ENCODE measurements at places on chromosomes 4 and X.

DNA sequence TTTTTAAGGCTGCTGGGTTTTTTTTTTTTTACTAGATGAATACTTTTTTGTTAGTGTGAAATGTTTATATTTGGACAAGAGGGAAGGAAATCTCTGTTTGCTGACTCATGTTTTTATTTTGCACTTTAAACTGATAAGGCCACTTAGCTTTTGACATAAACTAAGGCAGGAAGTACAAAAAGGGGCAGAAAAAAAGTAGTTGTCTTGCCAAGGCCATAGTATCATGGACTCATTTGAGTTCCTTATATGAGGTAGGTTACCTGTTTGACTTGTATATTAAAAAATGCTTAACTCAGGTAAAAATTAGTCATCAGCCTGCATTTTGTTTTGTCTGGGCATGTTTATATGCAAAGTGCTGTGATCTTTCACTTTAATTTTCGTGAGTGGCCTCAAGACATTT is 26.0 kb downstream of the SMAD1 start:
- no peak for DNase-seq

- DNase-seq = peak; percentile 93
Observed at GRCh38 chrX:106707771-106708454, 18.6 kb upstream of the RNF128 start.

GRCh38 chr4:114964026-114964425 is 149.4 kb downstream of the NDST4 start:
- no peak for DNase-seq

DNA sequence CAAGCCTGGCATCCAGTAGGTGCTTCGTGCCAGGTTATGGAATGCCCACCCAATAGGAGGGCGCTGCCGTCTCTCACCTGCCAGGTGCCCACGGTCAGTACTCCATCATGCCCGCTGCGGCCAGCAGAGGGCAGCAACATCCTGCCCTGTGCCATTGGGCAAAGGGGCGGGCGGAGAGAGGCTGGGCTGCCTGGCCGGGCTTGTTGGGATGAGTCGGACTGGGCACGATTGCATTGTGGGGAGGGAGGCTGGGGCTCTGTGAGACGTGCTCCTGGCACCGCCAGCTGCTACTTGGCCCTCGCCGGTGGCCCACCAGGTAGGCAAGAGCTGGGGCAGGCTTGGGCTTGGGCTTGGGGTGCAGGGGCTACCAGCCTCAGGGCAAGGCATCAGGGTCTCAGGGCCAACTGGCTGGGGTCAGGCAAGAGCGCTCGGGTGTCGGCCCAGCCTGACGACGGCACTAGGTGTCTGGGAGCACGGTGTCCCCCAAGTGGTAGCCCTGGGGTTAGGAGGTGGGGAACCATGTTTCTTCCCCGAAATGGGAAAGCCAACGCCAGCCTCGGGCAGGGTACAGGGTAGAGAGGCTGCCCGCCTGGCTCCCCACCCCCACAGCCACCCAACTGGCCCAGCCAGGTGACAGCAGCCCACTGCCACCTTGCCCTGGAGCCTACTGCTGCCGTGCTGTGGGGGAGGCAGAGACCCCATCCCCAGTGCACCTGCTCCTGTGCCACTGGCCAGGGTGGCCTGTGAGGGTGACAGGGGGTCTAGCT is at the start of gene PLXNB3:
Gene PLXNB3, plus strand, starts transcription at position 261 of the 767 bp plus-strand sequence. CDS start 1,287 bp downstream, outside the sequence.
- peak; percentile 43 for DNase-seq

DNA sequence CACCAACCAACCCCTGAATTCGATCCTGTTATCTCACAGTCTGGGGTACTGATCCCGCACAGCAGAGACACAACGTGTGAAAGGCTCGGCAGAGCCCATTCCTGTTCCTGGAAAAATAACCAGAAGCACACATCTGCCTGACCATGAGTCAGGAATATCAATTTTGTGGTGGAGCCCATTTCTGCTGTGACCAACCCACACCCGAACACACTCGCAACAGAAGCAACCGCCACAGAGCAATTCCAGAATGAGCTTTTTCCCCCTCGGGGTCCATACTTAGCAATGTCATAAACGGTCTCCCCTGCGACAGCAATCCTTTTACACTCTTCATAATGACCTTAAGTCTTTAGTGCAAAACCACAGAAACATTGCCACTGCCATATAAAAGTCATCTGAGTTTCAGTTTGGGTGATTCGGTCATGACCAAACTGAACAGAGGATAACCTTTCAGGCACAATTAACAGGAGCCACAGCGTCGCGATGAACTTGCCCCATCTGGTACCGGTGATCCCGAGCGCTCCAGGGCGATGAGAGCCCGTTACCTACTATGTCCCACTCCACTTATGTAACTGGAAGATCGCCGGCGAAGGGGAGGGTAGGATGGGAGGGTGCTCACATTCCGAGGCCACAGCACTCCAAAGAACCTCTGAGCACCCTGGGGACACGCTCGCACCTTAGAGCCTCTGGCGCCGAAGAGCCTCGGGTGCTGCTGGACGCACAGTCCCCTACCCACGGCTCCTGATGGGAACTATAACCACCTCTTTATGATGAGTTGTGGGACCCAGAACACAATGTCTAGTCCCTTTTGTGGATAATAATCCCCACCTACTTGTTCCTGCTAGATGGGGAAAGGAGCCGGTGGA is 1.1 kb downstream of the MECP2 start:
- no peak for DNase-seq

DNA sequence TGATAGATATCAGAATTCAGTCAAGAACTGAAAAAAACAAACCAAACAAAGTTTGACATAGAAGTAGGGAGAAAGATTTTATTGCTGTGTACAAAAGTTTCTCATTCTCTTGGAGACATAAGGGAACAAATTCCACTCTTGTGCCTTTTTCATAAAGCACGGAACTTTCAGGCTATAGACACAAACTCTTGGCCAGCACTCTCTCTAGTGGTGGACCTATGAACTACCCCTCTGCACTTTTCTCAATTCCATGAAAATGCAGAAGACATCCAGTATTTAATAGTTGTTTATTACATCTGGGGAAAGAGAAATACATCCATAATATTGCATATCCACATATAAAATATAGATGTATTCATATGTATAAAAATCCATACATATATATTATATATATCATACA is 291.6 kb upstream of the HS3ST1 start:
- peak; percentile 28 for DNase-seq

DNA sequence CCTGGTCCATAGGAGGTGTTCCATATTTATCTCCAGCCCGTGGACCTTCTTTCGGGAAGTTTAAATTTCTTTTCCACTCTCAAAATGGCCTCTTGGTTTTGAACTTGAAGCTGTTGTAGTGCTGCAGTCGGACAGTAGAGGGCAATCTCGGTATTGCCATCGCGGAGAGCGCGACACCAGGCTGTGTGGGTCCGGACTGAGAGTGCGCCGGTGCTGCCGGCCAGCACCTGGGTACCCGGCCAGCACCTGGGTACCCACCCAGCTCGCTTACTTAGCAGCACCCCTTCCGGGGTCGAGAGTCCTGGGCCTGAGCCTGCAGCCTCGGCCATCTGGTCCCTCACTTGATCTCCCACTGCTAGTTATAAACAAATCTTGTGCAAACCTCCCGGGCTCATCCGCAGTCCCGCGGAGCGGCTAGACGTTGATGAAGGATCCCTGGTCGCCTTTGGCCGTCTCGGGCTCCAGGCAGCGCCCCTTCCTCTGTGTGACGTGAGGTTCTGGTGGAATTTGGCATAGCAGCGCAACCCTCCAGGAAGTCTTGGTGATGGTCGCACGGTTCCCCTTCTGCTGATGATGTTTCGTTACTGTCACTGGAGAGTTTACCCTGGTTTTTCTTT is 18.0 kb downstream of the FAM9A start:
- no peak for DNase-seq

DNA sequence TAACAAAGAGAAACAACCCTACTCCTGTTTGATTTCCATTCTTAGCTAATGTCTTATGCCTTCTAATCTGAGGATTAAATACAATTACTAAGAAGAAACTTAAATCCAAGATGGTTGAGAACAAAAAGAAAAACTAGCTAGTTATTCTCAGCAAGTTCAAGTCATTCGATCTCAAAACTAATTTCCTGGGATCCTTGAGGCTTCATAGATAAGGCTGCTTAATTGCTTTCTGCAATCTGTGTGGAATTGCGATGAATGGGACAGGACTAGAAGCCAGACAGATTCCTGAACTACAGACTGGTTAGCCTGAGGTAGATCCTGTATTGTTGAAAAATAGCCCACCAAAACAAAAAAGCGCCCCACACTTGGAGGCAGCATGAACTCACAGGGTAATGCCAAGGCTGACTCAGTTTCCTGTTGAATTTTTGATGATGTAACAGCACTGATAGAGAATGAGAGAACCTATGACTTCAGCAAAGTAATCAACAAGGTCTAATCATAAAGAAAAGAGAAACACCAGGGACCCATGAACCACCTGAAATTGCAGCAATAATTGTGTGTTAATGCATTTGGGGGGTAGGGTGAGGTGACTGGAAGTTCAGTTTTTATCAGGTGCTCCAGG is 33.9 kb downstream of the KLHL15 start:
- peak; percentile 2 for DNase-seq

GRCh38 chr4:128658214-128658631 is 151.3 kb upstream of the JADE1 start:
- DNase-seq = no peak

DNA sequence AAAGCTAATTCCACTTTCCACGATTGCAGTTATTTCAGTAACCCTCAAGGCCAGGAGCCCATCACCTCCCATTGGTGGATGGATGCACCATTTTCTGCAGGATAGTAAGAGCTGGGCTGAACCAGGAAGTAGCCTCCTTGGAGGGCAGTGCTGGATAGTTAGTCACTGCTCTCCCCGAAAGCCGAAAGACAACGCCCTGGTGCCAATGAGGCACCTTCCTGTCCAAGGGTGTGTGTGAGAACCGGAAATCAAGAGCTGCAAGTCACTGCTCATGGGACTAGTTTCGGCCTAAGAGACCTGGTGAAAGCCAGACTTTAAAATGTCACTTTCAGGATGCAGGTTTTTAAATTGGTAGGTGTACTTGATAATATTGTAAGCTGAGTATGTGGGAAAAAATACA is 203.8 kb upstream of the HS3ST1 start:
- no peak for DNase-seq

GRCh38 chr4:105709081-105709450 is 482 bp downstream of the GSTCD start:
- no peak for DNase-seq

DNA sequence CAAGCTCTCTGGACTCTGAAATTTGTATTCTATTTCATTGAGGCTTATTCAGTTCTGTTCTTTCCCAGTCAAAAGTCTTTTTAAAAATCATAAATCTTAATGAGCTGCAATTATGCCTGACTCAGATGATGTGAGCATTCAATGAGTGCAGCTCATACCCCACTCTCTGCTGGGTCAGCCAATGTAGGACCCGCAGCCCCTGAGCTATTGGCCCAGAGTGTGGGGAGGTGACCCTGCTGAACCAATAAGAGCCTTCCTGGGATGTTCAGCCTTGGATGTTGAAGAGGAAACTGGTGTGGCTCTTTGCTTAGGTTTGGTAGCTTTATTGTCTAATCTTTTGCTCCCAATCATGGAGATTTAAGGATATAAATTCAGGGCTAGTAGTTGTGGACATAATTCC is 12.1 kb upstream of the TCEAL4 start:
- no peak for DNase-seq
